ENCODE measurements at places on chromosomes 12 and 14. TPM values are rescaled to one million over a fixed set of nuclear protein-coding genes. Genes with fewer than 3 reads are reported as not detected.

HCAR3 gene
- polyA plus RNA-seq, result not detected

OVCH1 gene
- not detected for polyA plus RNA-seq

TAS2R9 gene
- not detected for polyA plus RNA-seq

KRT81 gene
- polyA plus RNA-seq, result not detected

GDF3 gene
- polyA plus RNA-seq, result not detected

USP44 gene
- 1.4 TPM for polyA plus RNA-seq

TSPAN8 gene
- not detected for polyA plus RNA-seq

TOMM20L gene
- polyA plus RNA-seq, result not detected

CLEC2D gene
- 288 TPM for polyA plus RNA-seq

CCDC184 gene
- polyA plus RNA-seq, result not detected

WSCD2 gene
- polyA plus RNA-seq, result not detected

CCDC92 gene
- 15.6 TPM for polyA plus RNA-seq

FGF6 gene
- not detected for polyA plus RNA-seq

MVK gene
- polyA plus RNA-seq, result 1.9 TPM

R3HDM2 gene
- polyA plus RNA-seq, result 19.4 TPM

TRPV4 gene
- not detected for polyA plus RNA-seq

RASSF9 gene
- not detected for polyA plus RNA-seq

SYNDIG1L gene
- not detected for polyA plus RNA-seq

CACNA2D4 gene
- 12.4 TPM for polyA plus RNA-seq

MMP14 gene
- polyA plus RNA-seq, result not detected

CCDC177 gene
- not detected for polyA plus RNA-seq

LMNTD1 gene
- not detected for polyA plus RNA-seq

PFDN5 gene
- polyA plus RNA-seq, result 1,410 TPM

KRT75 gene
- not detected for polyA plus RNA-seq

HNF1A gene
- polyA plus RNA-seq, result not detected

SSTR1 gene
- polyA plus RNA-seq, result not detected

ANHX gene
- not detected for polyA plus RNA-seq

BTBD6 gene
- 17.4 TPM for polyA plus RNA-seq

KRT83 gene
- not detected for polyA plus RNA-seq

SNRNP35 gene
- 40.4 TPM for polyA plus RNA-seq

RPGRIP1 gene
- not detected for polyA plus RNA-seq

PIWIL1 gene
- polyA plus RNA-seq, result not detected

CHURC1 gene
- polyA plus RNA-seq, result 147 TPM

AQP2 gene
- not detected for polyA plus RNA-seq

FAM181A gene
- not detected for polyA plus RNA-seq

PTHLH gene
- not detected for polyA plus RNA-seq

KRT82 gene
- polyA plus RNA-seq, result not detected

HHIPL1 gene
- polyA plus RNA-seq, result not detected

C12orf60 gene
- polyA plus RNA-seq, result 2.0 TPM

ACOT4 gene
- polyA plus RNA-seq, result 5.1 TPM

VRTN gene
- polyA plus RNA-seq, result not detected

VWF gene
- 0.15 TPM for polyA plus RNA-seq

REM2 gene
- polyA plus RNA-seq, result 0.55 TPM

GPN3 gene
- 29.1 TPM for polyA plus RNA-seq

KLRB1 gene
- 196 TPM for polyA plus RNA-seq

TMEM132C gene
- not detected for polyA plus RNA-seq

SLC6A15 gene
- not detected for polyA plus RNA-seq

ABCD2 gene
- 8.2 TPM for polyA plus RNA-seq

RTL1 gene
- not detected for polyA plus RNA-seq
